ENCODE measurements at places on chromosomes 1 and 21.

GRCh38 chr1:174964261-174964971 lies 35.3 kb upstream of the CACYBP start:
- DNase-seq, result no peak

- DNase-seq, result peak; percentile 95
Measured at GRCh38 chr1:31703431-31704270, at the start of gene COL16A1. Gene COL16A1 (minus strand): TSS chr1:31704017. CDS start chr1:31702193, 1,824 bp downstream.

- no peak for DNase-seq
Measured at GRCh38 chr1:178528953-178529335, 16.0 kb downstream of the TEX35 start.

GRCh38 chr1:241895013-241895412 lies 47.0 kb downstream of the EXO1 start:
- DNase-seq, result no peak

DNA sequence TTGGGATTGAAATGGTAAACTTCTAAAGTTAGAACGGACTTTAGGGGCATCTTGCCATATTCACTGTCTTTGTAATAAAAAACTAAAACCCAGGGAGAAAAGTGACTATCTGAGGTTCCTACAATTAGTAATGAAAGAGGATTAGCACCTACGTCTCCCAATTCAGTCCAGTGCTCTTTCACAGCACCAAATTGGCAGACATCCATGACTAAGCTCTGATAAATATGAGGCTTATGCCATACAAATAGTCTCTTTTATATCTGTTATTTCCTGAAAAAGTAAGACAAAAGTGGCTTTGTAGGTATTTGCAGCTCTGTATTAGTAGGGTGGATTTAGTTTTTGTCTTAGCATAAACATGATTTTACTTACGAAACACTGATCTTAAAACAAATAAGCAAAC lies 315.0 kb upstream of the NRIP1 start:
- no peak for DNase-seq

- no peak for DNase-seq
Measured at GRCh38 chr1:22533244-22533895, 29.9 kb upstream of the EPHA8 start.

- DNase-seq, result peak; percentile 41
Measured at GRCh38 chr1:89633800-89634625, 1.1 kb downstream of the LRRC8C start.

GRCh38 chr1:181469829-181470228 lies 13.5 kb upstream of the CACNA1E start:
- no peak for DNase-seq

- peak; percentile 41 for DNase-seq
Measured at GRCh38 chr1:19648689-19649088, 4.6 kb downstream of the NBL1 start.

- DNase-seq, result no peak
Measured at GRCh38 chr1:50237056-50237455, 128.3 kb downstream of the ELAVL4 start.

- no peak for DNase-seq
Measured at GRCh38 chr1:147641695-147642592, 28.4 kb downstream of the ACP6 start.

DNA sequence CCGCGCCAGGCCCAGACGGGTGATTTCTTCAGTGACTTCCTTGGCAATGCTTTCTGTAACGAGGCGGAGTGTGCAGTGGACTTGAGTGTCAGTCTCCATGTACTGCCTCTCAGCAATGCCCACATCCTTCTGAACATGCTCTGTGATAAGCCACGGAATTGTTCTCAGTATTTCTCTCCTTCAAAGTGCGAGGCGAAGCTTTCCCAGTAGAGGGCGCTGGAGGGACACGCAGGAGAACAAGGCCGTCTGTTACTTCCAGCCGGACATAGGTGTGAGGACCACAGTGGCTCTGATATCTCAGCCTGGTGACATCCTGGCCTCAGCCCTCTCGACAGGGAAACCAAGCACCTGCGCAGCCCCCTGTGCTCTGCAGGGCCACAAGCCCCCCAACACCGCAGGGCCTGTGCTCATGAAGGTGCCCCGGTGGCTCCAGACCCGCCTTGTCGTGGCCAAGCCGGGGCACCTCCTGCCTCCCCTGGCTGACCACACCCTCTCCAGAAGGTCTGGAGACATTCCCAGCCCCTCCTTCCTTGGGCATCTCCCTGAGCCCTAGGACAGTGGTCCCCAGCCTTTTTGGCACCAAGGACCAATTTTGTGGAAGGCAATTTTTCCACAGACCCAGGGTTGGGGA lies 46.1 kb upstream of the BACE2 start:
- DNase-seq, result peak; percentile 87
